Stimulated activated CD8-positive, alpha-beta memory T cell treated with anti-CD3 and anti-CD28 coated beads, Interleukin-4, amount 100 ng/mL, for 48 hours (primary cell): ENCODE measurements at places on chromosomes 1 and 21.

DNA sequence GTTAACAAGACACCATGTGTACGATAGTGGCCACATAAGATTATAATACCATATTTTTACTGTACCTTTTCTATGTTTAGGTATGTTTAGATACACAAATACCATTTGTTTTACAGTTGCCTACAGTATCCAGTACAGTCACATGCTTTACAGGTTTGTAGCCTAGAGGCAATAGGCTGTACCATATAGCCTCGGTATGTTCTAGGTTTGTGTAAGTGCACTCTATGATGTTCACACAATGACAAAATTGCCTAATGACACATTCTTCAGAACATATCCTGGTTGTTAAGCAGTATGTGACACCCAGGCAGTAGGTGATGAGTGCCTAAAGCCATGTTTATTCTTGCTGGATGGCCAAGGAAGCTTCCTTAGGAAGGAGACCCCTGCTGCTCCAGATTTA, 111.8 kb downstream of the PAPPA2 start:
- no peak for DNase-seq

- no peak for DNase-seq
These were observed 17.9 kb upstream of the ZBTB21 start for GRCh38 chr21:42027822-42028765.

- DNase-seq: no peak
These were observed 6.7 kb downstream of the EFNA4 start for GRCh38 chr1:155070158-155070621.

- DNase-seq: no peak
These were observed 23.0 kb downstream of the ZBED6 start for GRCh38 chr1:203818399-203818798.

DNA sequence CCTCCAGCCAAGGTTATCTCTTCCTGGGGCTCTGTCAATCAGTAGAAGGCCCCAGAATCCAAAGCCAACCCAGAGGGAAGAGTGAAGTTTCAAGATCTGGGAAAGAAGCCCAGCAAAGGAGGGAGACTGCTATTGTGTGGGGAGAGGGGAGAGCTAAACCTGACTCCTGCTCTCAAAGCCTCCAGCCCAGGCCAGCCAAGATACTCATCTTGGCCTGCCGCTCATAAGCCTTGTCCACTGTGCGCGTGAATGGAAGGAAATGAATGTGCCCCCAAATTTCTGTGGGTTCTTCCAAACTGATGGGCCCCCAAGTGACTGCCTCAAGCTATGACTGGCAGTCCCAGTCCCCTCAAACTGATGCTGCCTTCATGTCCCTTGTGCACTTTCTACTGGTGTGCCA, 2.0 kb downstream of the PLXNA2 start:
- DNase-seq: no peak

DNA sequence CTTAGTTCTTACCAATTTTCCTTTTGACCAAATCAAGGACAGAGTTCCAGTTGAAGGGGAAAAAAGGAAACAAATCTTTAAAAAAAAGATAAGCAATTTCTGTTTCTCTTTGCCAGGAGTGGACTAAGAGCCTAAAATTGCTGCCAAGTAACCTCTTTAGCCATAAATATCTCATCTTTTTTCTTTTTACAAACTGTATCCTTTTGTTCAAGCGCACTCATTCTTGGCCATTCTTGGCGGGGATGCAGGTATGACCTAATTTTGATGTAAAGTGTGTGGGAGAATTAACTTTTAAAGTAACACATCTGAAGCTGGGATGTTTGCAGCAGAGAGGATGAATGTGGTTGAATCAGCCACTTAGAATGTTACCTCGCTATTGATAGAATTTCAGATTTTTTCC, 13.4 kb upstream of the KIF1B start:
- DNase-seq: no peak

GRCh38 chr21:39662411-39662953, 49.7 kb downstream of the B3GALT5 start:
- DNase-seq: no peak
